ENCODE measurements at places on chromosomes 7 and 10. TPM values are rescaled to one million over a fixed set of nuclear protein-coding genes. Genes with fewer than 3 reads are reported as not detected.

- H3K27me3 ChIP-seq: no peaks in the 10 kb centered on the region
- no peak overlapping the region for H3K4me3 ChIP-seq
- no peak overlapping the region for H3K27ac ChIP-seq
- DNase-seq: peak; percentile 71
- H3K36me3 ChIP-seq: no peaks in the 10 kb centered on the region
Measured at GRCh38 chr7:116772423-116772863, 89.9 kb upstream of the CAPZA2 start.

DNA sequence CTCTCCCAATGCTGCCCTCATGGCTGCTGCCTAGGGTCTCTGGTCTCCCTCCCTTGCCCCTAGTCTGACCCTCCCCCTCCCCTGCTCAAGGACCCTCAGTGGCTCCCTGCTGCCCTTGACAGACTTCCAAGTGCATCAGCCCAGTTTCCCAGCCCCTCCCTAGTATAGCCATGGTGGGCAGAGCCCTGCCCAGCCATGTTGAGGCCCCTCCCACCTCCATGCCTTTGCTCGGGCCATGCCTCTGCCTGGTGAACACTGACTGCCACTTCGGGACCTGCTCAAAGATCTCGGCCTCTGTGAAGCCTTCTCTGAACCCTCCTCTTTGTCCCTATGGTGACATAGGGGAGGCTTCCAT is 73.2 kb downstream of the MYL10 start:
- H3K27ac ChIP-seq: no peak overlapping the region
- H3K4me1 ChIP-seq: no peaks in the 10 kb centered on the region
- H3K27me3 ChIP-seq: no peaks in the 10 kb centered on the region
- no peaks in the 10 kb centered on the region for H3K36me3 ChIP-seq
- H3K4me3 ChIP-seq: no peak overlapping the region

DNA sequence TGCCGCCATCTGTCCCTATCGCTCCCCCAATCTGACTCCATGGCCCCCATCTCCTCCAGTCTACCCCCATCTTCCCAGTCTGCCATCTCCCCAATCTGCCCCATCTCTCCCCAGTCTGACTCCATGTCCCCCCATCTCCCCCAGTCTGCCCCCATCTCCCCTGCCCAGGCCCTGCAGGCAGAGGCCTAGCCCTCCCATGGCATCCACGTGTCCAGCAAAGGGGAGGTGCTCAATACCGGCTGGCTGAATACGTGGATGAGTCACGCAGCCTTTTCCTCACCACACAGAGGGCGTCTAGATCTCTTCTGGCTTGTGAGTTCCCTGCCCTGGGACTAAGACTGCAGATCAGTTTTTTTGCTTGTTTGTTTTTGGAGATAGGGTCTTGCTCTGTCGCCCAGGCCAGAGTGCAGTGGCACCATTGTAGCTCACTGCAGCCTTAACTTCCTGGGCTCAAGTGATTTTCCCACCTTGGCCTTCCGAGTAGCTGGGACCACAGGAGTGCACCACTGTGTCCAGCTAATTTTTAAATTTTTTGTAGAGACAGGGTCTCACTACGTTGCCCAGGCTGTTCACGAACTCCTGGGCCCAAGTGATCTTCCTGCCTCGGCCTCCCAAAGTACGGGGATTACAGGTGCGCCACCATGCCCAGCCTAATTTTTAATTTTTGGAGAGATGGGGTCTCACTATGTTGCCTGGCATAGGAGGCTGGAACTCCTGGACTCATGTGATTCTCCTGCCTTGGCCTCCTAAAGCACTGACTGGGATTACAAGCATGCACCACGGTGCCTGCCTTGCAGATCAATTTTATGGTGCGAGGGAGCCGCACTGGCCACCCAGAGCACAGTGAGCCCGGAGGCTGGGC is 15.3 kb upstream of the GPR146 start:
- peak overlapping the region; percentile 80 for H3K27ac ChIP-seq
- H3K4me3 ChIP-seq: peak overlapping the region; percentile 95
- peaks cover 16% of the 10 kb centered on the region for H3K4me1 ChIP-seq
- DNase-seq: peak; percentile 90

GRCh38 chr10:3068201-3068967 is 1.0 kb downstream of the PFKP start:
- H3K27ac ChIP-seq: peak overlapping the region; percentile 81
- no peaks in the 10 kb centered on the region for H3K27me3 ChIP-seq
- peak overlapping the region; percentile 95 for H3K4me3 ChIP-seq
- H3K4me1 ChIP-seq: peaks cover 6% of the 10 kb centered on the region
- peak; percentile 83 for DNase-seq

- peaks cover 15% of the 10 kb centered on the region for H3K4me1 ChIP-seq
- no peak for DNase-seq
- no peaks in the 10 kb centered on the region for H3K36me3 ChIP-seq
- H3K27ac ChIP-seq: no peak overlapping the region
- peaks cover 72% of the 10 kb centered on the region for H3K27me3 ChIP-seq
- no peak overlapping the region for H3K4me3 ChIP-seq
Measured at GRCh38 chr7:25864943-25865751, 286.9 kb upstream of the NFE2L3 start.

DNA sequence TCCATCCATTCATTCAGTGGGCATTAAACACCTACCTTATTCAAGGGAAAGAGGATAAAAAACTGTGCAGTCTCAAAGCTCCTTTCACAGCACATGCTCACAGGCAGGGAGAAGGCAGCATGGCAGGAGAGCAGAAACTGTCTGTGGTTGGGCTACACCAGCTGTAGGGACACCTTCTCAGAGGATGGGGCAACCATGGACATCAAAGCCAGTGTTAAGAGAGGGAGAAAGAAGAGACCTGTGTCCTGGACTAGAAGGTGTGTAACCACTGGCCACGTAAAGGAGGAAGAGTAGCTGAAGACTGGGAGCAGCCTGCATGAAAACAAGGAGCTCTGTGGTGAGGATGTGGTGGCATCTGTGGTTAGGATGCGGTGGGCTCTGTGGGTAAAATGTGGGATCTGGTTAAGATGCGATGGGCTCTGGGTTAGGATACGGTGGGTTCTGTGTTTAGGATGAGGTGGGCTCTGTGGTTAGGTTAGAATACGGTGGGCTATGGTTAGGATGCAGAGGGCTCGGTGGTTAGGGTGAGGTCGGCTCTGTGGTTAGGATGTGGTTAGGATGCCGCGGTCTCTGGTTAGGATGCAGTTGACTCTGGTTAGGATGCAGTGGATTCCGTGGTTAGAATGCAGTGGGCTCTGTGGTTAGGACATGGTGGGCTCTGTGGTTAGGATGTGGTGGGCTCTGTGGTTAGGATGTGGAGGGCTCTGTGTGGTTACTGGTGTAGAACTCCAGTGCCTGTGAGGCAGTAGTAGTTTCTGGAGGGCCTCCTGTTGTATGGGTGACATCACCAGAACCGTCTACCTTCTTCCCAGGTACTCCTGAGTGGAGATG is 197.6 kb downstream of the WDR37 start:
- H3K4me3 ChIP-seq: no peak overlapping the region
- peaks cover 63% of the 10 kb centered on the region for H3K27me3 ChIP-seq
- no peaks in the 10 kb centered on the region for H3K36me3 ChIP-seq
- H3K4me1 ChIP-seq: no peaks in the 10 kb centered on the region

DNA sequence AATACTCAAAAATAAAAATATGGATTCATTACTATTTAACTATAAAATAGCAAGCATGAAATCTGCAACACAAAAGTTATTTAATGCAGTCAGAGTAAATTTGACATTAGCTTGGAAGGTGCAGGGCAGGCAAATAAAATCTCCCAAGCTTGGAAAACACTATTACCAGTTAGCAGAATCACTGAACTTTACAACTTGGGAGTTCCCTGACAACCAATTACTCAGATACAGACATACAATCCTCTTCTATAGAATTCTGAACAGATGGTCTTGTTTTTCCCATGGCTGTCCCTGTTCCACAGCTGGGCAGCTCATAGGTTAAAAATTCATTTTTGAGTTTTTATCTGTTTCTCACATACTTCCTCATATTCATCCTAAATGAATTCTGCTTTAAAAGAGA is 1002.6 kb downstream of the SORCS3 start:
- H3K27me3 ChIP-seq: no peaks in the 10 kb centered on the region
- DNase-seq: no peak
- H3K4me3 ChIP-seq: no peak overlapping the region
- no peaks in the 10 kb centered on the region for H3K36me3 ChIP-seq
- H3K4me1 ChIP-seq: no peaks in the 10 kb centered on the region

DNA sequence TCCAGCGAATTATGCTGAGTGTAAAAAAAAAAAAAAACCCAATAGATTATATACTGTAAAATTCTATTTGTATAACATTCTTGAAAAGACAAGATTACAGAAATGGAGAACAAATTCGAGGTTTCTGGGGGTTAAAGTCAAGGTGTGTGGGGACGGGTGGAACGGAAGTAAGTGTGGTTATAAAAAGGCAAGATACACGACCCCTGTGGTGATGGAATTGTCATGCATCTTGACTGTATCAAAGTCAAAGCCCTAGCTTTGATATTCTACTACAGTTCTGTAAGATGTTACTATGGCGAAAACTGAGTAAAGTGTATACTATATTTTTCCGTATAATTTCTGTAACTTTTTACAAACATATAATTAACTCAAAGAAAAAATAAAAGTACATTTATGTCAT is 718.2 kb upstream of the PCDH15 start:
- no peak overlapping the region for H3K4me3 ChIP-seq
- H3K4me1 ChIP-seq: no peaks in the 10 kb centered on the region
- DNase-seq: no peak
- H3K27ac ChIP-seq: no peak overlapping the region
- no peaks in the 10 kb centered on the region for H3K36me3 ChIP-seq

DNA sequence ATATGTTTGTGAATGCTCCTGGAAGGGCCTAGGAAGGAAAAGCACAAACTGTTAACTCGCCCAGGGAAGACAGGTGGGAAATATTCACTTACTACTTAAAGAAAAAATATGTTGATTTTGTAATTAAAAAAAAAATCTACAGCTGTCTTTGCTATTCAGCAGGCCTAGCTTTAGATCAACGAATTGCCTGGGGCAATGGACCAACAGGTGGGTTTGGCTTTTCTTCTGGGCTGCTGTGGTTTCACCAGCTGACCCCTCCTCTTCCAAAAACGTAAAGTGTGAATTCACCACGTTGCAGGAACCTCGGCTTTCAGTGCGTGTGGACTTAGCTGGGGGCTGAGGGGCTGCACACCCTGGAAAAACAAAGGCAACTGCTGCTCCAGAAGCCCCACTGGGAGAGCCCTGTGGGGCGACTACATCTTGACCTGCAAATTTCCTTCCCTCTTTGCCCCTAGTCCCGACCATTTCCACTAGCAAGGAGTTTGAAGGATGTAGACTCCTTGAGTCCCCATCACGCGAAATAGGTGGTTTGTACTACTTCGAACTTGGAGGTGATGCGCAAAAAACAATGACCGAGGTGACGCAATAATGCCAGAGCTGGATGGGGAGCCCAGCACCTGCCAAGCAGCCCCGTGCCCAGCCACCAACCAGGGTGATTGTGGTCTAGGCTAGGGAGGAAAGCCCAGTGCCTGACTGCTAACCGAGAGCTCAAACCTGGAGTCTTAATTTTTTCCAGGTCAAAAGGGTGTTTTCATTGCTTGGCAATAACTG is 7.4 kb downstream of the PRLHR start:
- peaks cover 39% of the 10 kb centered on the region for H3K27me3 ChIP-seq
- no peaks in the 10 kb centered on the region for H3K36me3 ChIP-seq
- H3K4me1 ChIP-seq: no peaks in the 10 kb centered on the region
- no peak for DNase-seq
- H3K4me3 ChIP-seq: no peak overlapping the region

DNA sequence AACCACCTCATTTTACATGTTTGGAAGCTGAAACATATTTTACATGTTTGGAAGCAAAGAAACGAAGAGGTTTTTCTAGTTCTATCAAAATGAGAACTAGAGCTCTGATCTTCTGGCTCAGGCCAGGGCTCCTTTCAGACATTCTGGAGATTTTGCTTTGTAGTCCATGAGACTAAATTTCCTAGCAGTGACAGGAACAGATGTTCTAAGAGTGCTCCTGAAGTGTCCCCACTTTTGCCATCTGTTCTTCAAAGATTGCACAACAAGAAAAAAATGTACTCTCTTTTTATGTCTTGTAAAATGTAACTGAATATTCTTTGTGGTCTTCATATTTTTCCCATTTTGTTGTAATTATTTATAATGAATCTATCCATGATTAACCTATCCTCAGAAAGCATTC is 196.4 kb upstream of the PCLO start:
- H3K4me1 ChIP-seq: no peaks in the 10 kb centered on the region
- no peak overlapping the region for H3K27ac ChIP-seq
- H3K36me3 ChIP-seq: no peaks in the 10 kb centered on the region
- no peak for DNase-seq

GRCh38 chr10:133209641-133210040 is 20.4 kb upstream of the UTF1 start:
- no peaks in the 10 kb centered on the region for H3K36me3 ChIP-seq
- no peak overlapping the region for H3K4me3 ChIP-seq
- peaks cover 17% of the 10 kb centered on the region for H3K27me3 ChIP-seq
- no peak for DNase-seq
- no peak overlapping the region for H3K27ac ChIP-seq

DNA sequence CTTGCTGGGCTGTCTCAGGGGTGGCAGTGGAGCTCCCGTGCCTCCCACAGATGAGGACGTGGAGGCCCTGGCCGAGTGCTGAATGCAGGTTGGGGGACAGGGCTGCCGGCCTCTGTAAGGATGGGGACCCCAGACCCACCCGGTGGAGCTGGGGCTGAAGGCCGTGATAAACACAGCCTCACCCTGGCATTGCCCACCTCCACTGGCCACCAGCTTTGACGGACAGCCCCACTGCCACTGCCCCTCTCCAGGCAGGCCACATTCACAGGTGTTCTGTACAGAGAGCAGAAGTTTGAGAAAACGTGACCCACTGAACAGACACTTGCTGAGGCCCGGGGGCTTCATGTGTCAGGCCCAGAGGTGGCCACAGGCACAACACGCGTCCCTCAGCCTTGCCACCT is 126.2 kb downstream of the LHPP start:
- H3K27ac ChIP-seq: no peak overlapping the region
- H3K36me3 ChIP-seq: no peaks in the 10 kb centered on the region
- no peak for DNase-seq
- no peaks in the 10 kb centered on the region for H3K27me3 ChIP-seq
- no peak overlapping the region for H3K4me3 ChIP-seq

GRCh38 chr10:122267849-122268737 is 3.0 kb upstream of the BTBD16 start:
- no peak overlapping the region for H3K27ac ChIP-seq
- H3K27me3 ChIP-seq: peaks cover 4% of the 10 kb centered on the region
- H3K4me1 ChIP-seq: no peaks in the 10 kb centered on the region
- DNase-seq: peak; percentile 41

DNA sequence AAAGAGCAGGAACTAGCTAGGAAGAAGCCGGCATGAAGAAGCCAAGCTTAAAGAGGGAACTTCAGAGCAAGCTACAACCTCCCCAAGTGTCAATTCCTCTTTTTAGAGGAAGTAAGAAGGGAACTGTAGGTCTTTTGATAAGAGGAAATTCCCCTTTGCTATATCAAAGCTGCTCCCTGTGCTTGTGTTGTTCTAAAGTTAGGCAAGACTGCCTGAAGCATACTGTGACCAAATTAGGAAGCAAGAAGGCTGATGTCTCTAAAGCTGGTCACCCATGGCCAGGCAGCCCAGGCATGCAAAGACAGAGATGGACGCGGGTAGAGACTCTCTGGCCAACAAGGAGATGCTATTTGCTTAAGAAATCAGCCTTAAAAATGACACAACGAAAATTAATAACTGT is 87.9 kb downstream of the RNF216 start:
- no peak overlapping the region for H3K27ac ChIP-seq
- no peak for DNase-seq
- no peak overlapping the region for H3K4me3 ChIP-seq
- H3K27me3 ChIP-seq: no peaks in the 10 kb centered on the region

Gene TLX1
- total RNA-seq: not detected

Gene NPY
- 34.4 TPM for total RNA-seq

Gene HOXA11
- total RNA-seq: not detected

Gene FAM221A
- 12.0 TPM for total RNA-seq

Gene PAPOLB
- 0.17 TPM for total RNA-seq

Gene PFKP
- total RNA-seq: 206 TPM

Gene TMEM130
- 0.31 TPM for total RNA-seq

Gene TDRD1
- total RNA-seq: not detected

Data from A673 (cell line).